Stimulated activated naive CD8-positive, alpha-beta T cell treated with anti-CD3 and anti-CD28 coated beads, Interleukin-15, Interleukin-2, amounts not matched to agents 100 U/mL and 50 U/mL, for 24 hours (primary cell): ENCODE measurements at places on chromosomes 13 and 19.

GRCh38 chr19:38385804-38386257, 2.0 kb downstream of the GGN start:
- DNase-seq = peak; percentile 17

DNA sequence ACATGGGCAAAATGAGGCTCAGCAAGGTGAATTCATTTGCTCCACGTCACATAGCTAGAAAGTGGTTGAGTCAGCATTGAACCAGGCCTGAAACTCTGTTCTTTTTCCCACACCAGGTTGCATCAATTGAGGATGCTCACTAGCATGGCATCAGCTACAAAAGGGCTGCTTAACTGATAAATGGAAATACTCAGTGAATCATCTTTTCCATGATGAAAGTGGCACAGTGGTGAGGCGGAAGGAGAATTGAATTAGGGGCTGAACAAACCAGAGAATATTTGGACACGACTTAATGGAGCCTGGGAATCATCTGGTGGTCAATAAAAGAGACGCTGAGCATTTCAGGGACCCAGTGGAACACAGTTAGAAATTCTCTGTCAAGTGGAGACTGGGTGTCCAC, 320.1 kb upstream of the MAB21L1 start:
- no peak for DNase-seq

DNA sequence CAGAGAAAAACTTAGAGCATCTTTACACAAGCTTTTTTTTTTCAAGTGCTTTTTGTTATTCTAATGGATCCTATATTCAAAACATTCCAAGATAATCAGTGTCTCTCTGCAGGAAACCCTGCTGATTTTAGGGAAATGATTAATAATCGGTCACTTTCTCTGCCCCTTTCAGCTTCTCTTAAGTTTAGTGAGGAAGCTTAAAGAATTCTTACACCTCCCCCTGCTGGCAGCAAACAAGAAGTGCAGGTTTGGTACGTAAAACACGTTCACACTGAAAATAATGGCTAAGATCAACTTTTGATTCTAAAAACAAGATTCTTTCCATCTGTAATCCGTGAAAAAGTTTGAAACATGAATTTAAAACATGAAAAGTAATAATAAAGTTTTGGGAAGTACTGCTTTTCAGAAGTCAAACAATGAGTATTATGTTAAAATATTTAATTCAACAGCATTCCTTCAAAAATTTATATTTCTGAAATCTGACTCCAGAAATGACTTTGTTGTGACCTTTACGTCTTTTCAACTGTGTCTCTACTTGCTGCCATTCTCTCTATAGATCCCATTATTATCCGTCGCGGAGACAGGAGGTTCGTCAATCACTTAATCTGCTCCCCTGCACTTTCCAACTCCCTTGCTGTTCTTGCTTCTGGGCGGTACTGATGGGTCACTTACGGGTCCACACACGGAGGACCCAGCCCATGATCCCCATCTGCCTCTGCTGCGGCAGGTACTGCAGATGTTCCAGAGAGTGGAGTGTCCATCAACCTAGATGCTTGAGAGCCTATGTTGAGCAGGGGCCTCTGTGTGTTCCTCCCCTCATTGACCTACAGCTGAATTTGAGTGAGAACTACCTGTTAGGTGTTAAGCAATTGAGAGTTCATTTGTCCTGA, 203.1 kb upstream of the EDNRB start:
- peak; percentile 36 for DNase-seq

- DNase-seq = no peak
Measured at GRCh38 chr19:55479451-55480230, 3.2 kb downstream of the ZNF628 start.

DNA sequence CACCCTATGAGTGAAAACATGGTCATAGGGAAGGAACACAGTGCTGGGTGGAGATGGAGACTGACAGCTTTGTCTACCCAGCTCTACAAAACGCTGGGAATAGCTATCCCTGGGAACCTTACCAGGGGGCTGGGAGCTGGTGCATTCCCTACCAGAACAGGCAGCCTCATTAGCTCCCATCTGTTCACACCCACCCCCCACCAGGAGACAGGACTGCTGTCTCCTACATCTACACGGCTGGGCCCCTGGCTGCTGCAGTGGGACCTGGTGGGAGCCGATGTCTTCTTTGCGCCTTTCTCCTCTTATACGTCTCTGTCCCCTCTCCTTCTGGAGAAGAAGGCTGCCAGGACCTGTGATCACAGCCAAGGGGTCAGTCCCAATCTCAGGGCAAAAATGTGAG, 90.8 kb downstream of the UQCRFS1 start:
- DNase-seq = no peak

DNA sequence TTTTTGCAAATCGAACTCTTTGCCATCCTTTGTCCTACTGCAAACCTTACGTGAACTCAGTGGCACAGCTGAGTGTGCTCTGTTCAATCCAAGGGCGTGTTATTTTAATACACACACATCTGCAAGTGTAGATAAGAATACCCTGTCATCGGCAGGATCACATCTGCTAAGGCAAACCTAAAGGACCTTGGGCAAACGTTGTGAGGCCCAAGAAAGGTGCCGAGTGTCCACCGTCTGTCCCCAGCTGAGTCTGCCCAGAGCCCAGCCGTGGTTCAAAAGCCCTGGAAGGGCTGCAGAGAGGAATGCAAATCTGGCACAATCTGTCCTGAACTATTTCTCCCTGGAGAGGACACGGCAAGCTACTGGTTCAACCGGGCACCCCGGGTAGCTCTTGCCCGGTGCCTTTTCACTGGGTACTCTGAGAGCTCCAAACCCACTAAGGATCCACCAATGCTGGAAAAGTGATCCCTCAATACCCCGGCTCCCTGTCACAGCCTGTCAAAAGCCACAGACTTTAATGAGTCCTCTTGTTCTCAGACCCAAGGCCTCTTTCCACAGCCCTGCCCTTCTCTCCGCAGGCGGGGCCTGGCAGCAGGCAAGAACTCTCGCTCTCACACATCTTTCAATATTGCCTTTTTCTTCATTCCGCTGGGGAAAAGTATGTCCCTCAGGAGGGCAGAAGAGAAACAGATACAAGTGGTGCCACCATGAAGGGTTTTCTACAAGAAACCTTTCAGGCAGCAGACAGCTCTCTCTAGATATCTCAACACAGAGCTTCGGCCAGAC, 17.0 kb downstream of the SLC7A1 start:
- no peak for DNase-seq

DNA sequence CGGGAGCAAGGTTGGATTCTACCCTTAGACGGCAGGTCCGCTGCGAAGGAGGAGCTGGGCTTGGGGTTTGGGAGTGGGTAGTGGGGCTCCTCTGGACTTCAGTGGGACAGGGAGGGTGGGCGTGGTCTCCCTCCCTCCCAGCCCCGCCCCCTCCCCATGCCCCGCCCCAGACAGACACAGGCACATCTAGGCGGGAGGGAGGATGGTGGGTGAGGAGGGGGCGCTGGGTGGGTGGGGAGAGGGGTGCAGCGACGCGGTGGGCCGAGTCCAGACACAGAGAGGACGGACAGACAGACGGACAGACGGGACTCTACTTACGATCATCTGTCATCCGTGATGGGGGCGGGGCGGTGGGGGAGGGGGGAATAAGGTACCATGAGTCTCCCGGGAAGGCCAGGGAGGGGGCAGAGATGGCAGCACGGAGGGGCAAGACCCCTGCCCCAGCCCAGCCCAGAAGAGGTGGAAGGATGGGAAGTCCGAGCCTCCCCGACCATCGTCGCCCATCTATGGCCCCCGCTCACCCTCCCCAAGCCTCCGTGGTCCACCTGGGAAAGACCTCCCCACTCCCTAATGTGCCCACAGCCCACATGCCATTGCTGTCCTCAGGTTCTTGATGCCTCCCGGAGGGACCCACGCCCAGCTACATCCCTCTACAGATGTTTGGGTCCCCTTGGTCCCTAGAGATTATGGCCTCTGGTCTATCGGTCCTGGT, 64.8 kb downstream of the UNC13A start:
- DNase-seq = no peak

GRCh38 chr19:3471954-3472655, 8.2 kb downstream of the SMIM24 start:
- DNase-seq = peak; percentile 64

- no peak for DNase-seq
Measured at GRCh38 chr19:54606891-54607784, 13.7 kb downstream of the LILRA1 start.

GRCh38 chr13:97385146-97385545, 48.8 kb upstream of the RAP2A start:
- no peak for DNase-seq

GRCh38 chr19:30556230-30556711, 184.1 kb downstream of the ZNF536 start:
- DNase-seq = no peak

GRCh38 chr13:73547239-73547638, 488.4 kb downstream of the KLF5 start:
- no peak for DNase-seq

- peak; percentile 78 for DNase-seq
Measured at GRCh38 chr13:40388617-40389016, 277.8 kb downstream of the FOXO1 start.

DNA sequence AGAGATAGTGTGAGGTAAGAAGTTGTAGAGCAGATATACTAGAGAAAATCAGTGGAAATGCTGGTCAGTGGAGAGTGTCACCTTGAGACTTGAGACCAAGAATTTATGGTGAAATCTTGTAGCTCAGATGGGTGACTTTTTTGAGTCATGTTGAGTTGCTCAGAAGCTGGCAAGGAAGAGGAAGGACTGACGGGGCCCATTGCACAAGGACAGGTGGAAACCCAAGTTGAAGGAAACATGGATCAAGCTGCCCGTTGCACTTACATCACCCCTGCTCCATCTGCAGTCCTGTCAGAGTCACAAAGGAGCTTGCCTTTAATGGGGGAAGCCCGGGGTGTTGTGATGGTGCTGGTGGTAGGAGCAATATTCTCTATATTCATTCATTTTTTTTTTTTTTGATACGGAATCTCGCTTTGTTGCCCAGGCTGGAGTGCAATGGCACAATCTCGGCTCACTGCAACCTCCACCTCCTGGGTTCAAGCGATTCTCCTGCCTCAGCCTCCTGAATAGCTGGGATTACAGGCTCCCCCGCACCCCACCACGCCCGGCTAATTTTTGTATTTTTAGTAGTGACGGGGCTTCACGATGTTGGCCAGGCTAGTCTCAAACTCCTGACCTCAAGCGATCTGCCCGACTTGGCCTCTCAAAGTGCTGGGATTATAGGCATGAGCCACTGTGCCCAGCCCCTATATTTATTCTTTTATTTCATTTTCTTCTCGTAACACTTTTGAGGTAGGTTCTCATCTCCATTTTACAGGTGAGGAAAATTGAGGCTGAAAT, 27.4 kb downstream of the UBAC2 start:
- DNase-seq = no peak

GRCh38 chr13:73146707-73147106, 87.9 kb downstream of the KLF5 start:
- no peak for DNase-seq

DNA sequence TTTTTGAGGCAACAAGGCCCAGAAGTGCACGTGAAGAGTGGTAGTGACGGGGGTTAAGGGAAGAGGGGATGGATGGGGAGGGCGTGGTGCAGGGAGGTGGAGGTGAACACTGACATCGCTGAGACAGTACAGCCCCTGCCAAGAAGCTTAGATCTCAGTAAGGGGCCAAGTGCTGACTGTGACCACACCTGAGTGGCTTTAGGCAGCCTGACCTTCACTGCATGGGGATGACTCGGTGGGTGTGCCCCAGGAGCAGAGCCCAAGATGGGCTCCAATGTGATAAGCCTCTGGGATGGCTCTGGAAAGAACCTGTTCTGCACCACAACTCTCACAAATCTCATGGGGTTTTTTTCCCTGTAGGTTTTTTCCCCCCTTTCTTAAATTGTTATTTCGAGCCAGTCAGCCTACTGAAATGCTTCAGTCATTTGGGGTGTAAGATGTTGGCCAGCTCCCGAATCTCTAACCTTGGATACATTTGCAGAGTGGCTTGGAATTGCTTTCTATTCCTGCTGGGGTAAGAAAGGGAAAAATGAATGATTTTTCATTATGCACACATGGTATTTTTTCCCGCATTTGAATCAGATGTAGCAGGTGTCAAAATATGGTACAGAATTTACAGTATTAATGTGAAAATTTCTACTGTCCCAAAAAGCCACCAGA, 165.0 kb downstream of the TM9SF2 start:
- no peak for DNase-seq

DNA sequence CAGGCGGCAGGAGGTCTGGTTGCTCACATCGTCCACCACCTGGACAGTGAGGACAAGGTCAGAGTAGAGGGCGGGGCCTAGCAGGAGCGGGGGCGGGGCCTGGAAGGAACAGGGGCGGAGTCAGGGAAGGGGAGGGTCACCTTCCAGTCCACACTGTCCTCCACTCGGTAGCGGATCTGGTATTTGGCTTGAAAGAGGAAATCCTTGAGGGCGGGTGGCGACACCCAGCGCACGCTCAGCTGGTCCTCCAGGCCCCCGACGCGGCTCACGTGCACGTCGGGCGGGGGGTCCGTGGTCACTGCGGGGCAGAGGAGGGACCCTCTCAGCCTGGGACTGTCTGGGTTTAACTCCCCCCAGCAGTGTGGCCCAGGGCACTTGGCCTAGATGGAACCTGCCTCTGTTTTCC, 8.2 kb downstream of the REX1BD start:
- DNase-seq = peak; percentile 41
